ENCODE measurements at places on chromosomes 4 and X. TPM values are rescaled to one million over a fixed set of nuclear protein-coding genes. Genes with fewer than 3 reads are reported as not detected.

MAP9 gene
- total RNA-seq = 4.2 TPM

DUX4 gene
- total RNA-seq = not detected

S100P gene
- total RNA-seq = 61.9 TPM

TMSB15B gene
- total RNA-seq = 2.1 TPM

TMA16 gene
- 34.0 TPM for total RNA-seq

SH3RF1 gene
- 9.3 TPM for total RNA-seq

SLITRK4 gene
- 0.40 TPM for total RNA-seq

DCAF8L2 gene
- total RNA-seq = not detected

TMEM150C gene
- total RNA-seq = 3.8 TPM

CYSLTR1 gene
- total RNA-seq = 0.94 TPM

STPG2 gene
- 0.31 TPM for total RNA-seq

IL1RAPL2 gene
- not detected for total RNA-seq

DNA sequence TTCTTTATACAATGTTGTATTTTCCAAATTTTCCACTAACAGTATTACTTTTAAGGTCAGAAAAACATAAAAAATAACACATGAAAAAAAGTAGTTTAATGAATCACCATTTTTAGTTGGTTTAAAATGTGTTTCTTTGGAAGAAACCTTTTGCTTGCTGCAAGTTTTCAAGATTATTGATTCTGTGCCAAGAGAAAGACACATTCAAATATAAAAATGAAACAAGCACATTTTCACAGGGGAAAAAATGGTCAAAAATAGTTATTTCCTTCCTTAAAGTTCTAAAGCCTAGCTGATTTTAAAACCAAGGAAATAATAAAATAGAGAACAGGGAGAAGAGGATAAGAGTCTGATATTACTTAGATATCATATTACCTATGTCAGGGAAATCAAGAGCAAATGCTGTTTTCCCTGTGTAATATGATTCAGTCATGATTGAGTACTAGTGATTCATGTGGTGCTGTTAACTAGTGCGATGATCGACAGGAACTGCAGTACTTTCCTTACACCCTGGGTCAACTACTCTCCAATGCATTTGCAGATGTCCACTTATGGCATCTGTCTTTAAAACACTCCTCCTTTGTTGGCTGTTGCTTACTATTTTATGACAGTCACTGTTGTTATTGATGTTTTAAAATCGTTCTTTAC lies 103.8 kb downstream of the CAMK2D start:
- DNase-seq = no peak

GRCh38 chr4:131381055-131381454 lies 1768.0 kb upstream of the PCDH10 start:
- no peak for DNase-seq

DNA sequence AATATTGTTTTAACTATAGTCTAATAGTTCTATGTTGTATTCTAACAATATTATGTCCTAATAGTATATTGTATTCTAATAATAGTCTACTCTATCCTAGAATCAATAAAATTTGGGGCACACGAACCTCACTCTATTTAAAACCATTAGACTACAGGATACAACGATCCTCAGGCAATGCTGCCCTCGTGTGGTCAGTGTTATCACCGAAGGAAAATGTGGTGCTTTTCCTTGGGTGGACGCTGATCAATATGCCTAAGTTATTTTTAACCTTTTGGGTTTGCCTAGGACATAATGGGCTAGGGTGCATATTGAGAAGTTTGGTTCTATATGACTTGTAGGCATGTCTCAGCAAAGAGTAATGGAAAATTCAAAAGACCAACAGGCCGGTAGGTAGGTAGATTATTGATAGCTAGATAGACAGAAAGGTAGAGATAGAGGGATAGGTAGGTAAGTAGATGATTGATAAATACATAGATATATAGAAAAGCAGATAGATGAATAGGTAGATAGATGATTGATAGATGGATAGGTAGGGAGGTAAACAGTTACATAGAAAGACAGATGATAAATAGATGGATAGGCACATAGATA lies 75.1 kb downstream of the PRKX start:
- no peak for DNase-seq

- DNase-seq = no peak
Observed at GRCh38 chr4:66564901-66565651, 894.8 kb upstream of the EPHA5 start.

DNA sequence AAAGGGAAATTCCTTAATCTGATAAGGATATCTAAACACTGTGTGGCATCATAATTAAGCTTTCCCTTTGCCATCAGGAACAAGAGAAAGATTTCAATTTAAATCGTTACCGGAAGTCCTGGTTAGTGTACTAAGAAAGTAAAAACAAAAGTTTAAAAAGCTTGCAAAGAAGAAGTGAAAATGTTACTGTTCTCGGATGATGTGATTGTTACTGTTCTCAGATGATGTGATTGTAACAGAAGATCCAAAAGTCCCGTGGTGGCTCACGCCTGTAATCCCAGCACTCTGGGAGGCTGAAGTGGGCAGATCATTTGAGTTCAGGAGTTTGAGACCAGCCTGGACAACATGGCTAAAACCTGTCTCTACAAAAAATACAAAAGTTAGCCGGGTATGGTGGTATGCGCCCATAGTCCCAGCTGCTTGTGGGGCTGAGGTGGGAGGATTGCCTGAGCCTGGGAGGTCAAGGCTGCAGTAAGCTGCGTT lies 62.5 kb downstream of the RGS12 start:
- no peak for DNase-seq

DNA sequence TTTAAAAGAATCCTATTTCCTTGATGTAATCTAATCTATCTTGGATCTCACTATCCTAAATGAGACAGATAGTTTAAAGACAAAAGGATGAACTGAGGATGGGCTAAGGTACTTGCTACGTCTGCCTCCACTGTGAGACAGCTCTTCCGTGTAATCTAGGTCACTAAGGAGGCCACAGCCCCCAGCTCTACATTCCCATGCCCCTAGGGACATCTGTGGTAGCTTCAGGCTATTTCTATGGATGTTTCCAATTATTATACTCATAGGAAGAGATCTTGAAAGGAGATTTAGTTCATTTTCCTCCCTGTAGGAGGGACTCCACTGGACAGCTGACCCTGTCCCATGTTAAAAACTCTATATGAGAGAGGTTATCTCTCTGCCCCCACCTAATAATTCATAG lies 140.8 kb upstream of the TRPC5 start:
- no peak for DNase-seq

GRCh38 chr4:18816228-18816895 lies 794.8 kb upstream of the LCORL start:
- no peak for DNase-seq

GRCh38 chr4:1246111-1246881 lies 2.6 kb downstream of the CTBP1 start:
- no peak for DNase-seq

DNA sequence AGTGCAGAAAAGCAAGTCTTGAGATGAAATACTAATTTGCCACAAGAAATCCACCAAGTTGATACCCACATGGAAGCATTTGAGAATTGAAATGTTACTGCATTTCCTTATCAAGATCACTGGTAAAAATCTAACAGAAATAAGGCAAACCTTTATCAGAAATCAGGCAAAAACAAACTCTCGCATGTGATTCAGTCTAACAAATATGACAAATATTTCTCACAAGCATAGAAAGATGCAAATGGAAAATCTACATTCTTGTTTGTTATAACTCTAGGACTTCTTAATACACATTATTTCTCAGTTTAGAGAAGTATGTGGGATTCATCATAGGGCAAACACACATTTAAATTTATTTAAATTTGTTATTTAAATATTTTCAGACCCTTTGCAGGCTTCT lies 52.9 kb downstream of the TXK start:
- DNase-seq = no peak

DNA sequence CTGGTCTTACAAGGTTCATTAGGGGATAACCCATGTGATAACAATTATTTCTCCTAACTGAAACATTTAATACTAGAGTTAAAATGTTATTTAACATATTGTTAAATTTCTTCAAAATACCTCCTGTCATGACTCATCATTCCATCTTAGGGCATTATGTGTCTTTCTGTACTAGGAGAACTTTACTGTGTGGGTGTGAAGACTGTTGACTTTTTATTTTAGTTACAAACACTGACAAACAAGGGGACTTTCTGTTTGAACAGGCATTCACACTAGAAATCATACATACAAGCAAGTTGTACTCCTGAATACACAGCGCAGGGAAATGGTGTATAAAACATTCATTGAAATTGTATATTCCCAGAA lies 175.9 kb downstream of the FBXW7 start:
- no peak for DNase-seq

GRCh38 chrX:15781961-15782699 lies 8.2 kb upstream of the ZRSR2 start:
- no peak for DNase-seq

DNA sequence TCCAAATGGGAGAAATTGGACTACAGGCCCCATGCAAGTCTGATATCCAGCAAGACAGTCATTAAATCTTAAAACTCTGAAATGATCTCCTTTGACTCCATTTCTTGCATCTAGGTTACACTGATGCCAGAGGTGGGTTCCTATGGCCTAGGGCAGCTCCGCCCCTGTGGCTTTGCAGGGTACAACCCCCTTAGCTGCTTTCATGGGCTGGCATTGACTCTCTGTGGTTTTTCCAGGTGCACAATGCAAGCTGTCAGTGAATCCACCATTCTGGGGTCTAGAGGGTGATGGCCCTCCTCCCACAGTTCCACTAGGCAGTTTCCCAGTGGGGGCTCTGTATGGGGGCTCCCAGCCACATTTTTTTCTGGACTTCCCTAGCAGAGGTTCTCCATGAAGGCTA lies 228.5 kb upstream of the ADAMTS3 start:
- no peak for DNase-seq

DNA sequence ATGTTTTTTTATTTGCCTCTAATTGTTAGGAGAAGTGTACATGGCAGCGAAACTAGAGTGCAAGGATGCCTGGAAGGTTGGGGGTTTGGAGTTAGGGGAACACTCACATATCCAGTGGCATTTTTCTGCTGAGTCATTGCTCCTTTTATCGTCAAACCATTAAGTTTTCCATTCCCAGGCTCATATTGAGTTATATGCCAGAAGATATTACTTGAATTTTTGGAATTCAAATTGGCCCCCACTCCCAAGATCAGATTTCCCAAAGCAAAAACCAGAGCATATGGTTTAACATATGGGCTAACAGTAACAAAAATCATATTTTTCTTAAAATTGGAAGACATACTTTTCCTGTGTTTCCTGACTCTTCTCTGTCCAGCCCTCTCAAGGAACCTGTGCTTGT lies 152.7 kb downstream of the FSTL5 start:
- no peak for DNase-seq

DNA sequence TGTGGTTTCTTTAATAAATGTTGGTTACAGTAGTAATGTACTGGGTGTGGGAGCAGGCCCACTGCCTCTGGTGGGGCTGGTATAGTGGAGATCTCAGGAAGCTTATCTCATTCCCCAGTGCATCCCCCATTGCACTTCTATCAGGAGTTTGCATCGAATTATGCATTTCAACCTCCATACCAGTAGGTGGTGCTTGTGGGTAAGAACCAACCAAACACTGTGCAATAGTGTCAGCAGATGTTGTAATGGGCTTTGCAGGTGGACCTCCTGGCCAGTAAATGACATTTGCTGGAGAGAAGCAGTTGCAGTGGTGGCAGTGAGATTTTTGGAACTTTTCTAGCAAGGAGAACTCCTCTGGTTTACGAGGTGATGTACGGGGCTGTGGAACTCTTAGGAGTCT lies 150.6 kb downstream of the POU3F4 start:
- DNase-seq = no peak

DNA sequence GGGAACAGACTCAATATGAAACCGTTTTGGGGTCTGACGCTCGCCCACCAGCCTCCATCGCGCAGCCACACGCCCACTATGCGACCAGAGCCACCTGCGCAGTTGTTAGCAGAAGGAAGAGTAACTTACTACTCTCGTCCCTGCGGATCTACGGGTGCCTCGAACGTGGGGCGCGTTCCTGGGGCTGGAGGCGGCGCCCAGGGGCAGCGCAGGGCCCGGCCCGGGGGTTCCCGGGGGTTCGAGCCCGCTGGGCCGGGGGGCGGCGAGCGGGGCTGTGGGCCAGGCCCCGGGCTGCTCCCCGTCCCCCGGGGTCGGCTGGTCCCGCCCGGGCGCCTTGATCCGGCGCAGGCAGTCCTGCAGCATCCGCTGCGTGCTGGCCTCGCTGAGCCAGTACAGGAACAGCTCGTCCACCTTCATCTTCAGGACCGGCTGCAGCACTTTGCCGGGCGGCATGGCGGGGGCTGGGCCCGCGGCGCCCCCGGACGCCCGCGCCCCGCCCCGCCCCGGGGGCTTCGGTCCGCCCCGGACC lies 404 bp downstream of the PPP2R3B start:
- no peak for DNase-seq

GRCh38 chr4:63302078-63302477 lies 1107.2 kb downstream of the TECRL start:
- no peak for DNase-seq

DNA sequence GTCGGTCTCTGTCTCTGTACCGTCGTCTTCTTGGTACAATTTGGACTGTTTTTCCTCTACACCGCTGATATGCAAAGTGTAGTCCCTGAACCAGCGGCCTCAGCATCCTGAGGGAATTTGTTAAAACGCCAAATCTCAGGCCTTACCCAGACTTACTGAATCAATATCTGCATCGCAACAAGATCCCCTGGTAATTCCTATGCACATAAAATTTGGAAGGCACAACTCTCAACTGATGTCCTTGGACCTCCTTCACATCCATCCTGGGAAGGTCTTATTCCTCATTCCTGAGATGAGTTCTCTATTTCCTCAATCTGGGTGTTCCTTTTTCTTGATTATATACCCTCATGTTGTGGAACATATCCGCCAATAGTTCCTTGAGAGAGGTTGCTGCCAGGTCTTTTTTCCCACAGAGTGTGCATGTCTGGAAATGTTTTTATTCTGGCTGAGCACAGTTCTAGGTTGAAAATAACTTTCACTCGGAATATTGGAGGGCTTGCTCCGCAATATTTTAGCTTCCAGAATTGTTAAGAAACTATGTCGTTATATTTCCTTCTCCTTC lies 738 bp upstream of the HPF1 start:
- DNase-seq = no peak

DNA sequence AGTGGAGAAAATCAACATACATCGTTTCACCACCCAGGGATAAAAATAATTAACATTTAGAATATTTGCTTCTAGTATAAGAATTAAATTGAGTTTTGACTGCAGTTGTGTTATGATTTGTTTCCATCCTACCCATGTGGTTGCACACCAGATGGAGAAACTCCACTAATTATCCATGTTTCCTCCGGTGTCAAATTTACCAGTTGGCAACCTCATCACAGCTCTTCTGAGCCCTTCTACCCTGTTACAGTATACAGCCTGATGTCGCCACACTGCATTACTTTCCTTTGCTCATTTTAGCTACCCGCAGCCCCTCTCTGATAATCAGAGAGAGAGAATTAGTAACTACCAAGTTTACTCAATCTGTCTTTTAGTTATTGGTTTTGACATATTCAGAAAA lies 411.2 kb downstream of the DTHD1 start:
- no peak for DNase-seq

- no peak for DNase-seq
Observed at GRCh38 chr4:158715802-158716201, 7.4 kb downstream of the PPID start.

- no peak for DNase-seq
Observed at GRCh38 chr4:76590798-76591281, 155.8 kb downstream of the SHROOM3 start.

Data from esophagus squamous epithelium (tissue), 5 donors.